ENCODE measurements at places on chromosomes 6 and 20. TPM values are rescaled to one million over a fixed set of nuclear protein-coding genes. Genes with fewer than 3 reads are reported as not detected.

GRCh38 chr6:162705736-162706135 is 21.8 kb downstream of the PRKN start:
- no peak for DNase-seq

GRCh38 chr6:135006386-135006914 is 48.2 kb downstream of the HBS1L start:
- peak; percentile 31 for DNase-seq

DNA sequence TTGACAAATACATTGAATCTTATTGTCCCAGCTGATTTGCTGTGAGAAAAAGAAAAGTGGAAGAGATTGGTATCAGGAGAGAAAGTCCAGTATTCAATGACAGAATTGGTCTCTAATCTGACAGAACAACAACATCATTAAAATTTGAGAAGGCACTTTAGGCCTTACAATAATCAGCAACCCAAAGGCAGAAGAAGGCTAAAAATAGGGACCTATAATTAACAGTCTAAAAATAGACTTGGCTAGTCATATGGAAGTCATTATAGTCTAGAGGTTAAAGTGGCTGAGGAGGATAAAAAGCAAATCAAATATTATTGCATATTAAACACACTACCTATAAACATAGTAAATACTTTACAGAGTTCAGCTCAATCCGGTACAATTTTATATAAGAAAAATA is 393.6 kb upstream of the JAG1 start:
- DNase-seq, result no peak

GRCh38 chr6:152457949-152458624 is 179.1 kb downstream of the SYNE1 start:
- DNase-seq, result peak; percentile 22

ZSCAN31 gene
- polyA plus RNA-seq, result 1.4 TPM

- peak; percentile 92 for DNase-seq
These were observed 17.8 kb downstream of the SLC22A1 start for GRCh38 chr6:160139420-160139851.

FHL5 gene
- not detected for polyA plus RNA-seq

CST2 gene
- polyA plus RNA-seq, result not detected

C4A gene
- 3.8 TPM for polyA plus RNA-seq

- DNase-seq, result no peak
These were observed 364.5 kb downstream of the ZFAND3 start for GRCh38 chr6:38183856-38184584.

DNA sequence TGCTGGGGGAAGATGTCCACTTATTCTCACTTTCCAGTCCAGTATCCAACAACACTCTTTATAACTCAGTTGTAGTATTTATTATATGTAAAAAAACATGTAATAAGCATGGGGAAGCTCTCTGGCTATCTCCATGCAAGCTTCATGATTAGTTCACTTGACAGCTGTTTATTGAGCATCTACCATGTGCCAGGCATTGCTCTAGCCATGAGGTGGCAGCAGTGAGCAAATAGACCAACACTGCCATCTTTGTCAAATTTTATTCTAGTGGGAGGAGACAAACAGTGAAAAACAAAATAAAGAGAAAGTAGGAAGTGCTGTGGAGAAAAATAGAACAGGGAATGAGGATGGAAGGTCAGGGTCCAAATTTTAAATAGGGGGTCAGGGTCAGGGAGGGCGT is 131.8 kb downstream of the CFAP61 start:
- DNase-seq, result no peak

DNA sequence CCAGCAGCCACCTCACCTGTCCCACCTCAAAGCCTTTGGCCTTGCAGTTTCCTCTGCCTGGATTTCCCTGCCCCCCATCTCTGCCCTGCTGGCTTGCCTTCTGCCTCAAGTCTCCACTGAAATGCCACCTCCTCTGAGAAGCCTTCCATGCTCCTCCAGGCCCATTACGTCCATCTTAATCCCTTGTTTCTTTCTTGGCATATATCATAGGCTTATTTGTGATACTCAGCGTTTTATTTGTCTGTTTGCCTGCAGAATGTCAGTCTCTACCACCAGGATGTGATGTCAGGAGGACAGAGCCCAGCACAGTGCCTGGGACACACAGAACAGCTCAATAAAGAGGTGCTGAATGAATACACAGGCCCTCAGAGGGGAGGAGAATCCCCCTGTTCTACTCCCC is 24.4 kb upstream of the TLDC2 start:
- no peak for DNase-seq

LTA gene
- polyA plus RNA-seq, result not detected

- DNase-seq, result no peak
These were observed 208.3 kb downstream of the TMEM200A start for GRCh38 chr6:130574146-130574545.

- no peak for DNase-seq
These were observed 62.7 kb upstream of the ISM1 start for GRCh38 chr20:13158369-13158768.

SNAP25 gene
- polyA plus RNA-seq, result 2.0 TPM

Data from IMR-90 (cell line).